ENCODE measurements at places on chromosomes 4 and X. TPM values are rescaled to one million over a fixed set of nuclear protein-coding genes. Genes with fewer than 3 reads are reported as not detected.
A peak's percentile ranks its signal among the peaks of the same experiment; 100 is the strongest.

- no peak overlapping the region for H3K27ac ChIP-seq
- H3K4me1 ChIP-seq, result no peaks in the 10 kb centered on the region
- no peaks in the 10 kb centered on the region for H3K27me3 ChIP-seq
- H3K36me3 ChIP-seq, result no peaks in the 10 kb centered on the region
- no peak overlapping the region for H3K4me3 ChIP-seq
Measured at GRCh38 chrX:42680666-42681065, 97.3 kb downstream of the PPP1R2C start.

- DNase-seq, result no peak
- no peaks in the 10 kb centered on the region for H3K4me1 ChIP-seq
- no peak overlapping the region for H3K4me3 ChIP-seq
- H3K27me3 ChIP-seq, result no peaks in the 10 kb centered on the region
- no peaks in the 10 kb centered on the region for H3K36me3 ChIP-seq
Measured at GRCh38 chr4:16297003-16297402, 70.7 kb upstream of the TAPT1 start.

DNA sequence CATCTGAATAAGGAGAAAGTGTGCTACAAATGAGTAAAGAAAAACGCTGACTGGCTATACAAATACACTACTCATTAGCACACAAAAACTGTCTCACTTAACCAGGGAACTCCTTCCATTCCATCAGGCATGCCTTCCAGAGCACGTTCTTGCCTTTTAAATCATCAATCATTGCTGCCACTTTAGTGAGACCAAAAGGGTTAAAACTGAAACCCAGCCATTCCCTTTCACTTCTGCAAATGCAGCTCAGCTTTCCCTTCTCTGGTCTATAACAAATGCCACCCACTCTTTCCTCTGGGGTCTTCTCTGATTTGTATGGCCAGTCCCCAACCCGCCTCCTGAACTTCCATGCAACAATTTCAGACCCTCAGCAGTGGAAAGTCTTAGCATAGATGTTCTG lies 231.5 kb downstream of the TRIML1 start:
- no peaks in the 10 kb centered on the region for H3K36me3 ChIP-seq
- no peaks in the 10 kb centered on the region for H3K27me3 ChIP-seq
- H3K27ac ChIP-seq, result no peak overlapping the region
- no peak overlapping the region for H3K4me3 ChIP-seq

DNA sequence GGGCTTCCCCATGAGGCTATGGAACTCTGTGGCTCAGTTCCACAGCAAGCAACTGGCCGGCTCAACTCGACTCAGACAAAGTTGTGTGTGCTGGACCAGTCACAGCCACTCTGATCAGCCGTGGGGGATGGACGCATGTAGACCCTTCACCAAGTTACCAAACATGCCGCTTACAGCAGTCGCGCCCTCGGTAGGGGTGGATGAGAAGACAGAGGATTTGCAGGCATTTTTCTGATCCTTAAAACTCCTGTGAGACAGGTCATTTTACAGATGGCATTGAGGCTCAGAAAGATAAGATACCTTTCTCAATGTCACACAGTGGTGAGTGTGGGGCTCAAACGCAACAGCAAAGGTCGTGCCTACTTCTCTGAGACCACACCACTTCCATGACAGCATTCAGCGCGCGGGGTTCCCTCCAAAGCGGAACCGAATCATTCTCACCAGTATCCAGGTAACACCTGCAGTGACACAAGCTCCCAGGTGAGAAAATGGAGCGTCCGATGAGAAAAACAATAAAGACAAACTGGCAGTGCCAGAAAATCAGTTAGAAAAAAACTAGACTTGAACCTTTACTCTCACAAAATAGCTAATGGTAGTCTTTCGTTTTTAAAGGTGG lies 83.6 kb downstream of the RELL1 start:
- peaks cover 6% of the 10 kb centered on the region for H3K4me1 ChIP-seq
- H3K4me3 ChIP-seq, result no peak overlapping the region
- H3K27ac ChIP-seq, result no peak overlapping the region
- no peaks in the 10 kb centered on the region for H3K27me3 ChIP-seq
- no peak for DNase-seq
- H3K36me3 ChIP-seq, result no peaks in the 10 kb centered on the region

DNA sequence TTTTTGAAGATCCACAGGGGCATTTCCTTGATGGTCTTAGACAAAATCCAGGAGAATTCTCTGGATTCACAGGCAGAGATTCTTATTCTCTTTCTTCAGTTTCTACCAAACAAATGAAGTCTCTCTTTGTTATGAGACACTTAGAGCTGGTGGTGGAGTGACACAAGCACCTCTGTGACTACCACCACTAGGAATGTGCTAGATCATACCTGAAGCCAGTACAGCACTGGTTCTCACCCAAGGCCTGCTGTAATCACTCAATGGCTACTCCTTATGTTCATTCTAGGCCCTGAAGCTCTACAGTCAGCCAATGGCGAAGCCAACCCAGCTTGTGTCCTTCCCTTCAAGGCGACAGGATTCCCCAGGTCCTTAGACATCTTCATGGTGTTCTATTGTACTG lies 482.3 kb downstream of the TRAM1L1 start:
- H3K36me3 ChIP-seq, result no peaks in the 10 kb centered on the region
- no peaks in the 10 kb centered on the region for H3K27me3 ChIP-seq
- H3K4me3 ChIP-seq, result no peak overlapping the region
- no peaks in the 10 kb centered on the region for H3K4me1 ChIP-seq
- no peak for DNase-seq

DNA sequence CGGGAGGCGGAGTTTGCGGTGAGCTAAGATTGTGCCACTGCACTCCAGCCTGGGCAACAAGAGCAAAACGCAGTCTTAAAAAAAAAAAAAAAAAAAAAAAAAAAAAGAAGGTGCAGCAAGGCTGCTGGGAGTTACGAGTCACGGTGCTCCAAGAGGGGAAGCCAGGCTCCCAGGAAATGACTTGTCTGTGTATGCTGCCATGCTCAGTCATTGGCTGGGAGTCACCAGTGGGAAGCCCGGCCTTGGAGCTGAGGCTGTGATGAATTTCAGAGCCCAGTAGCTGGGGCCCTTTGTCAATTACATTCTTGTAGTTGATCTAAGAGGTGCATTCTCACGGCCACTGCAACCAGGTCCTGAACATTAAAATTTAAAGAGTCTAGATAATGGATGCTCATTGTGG lies 1105.1 kb upstream of the TENM3 start:
- no peaks in the 10 kb centered on the region for H3K4me1 ChIP-seq
- H3K36me3 ChIP-seq, result no peaks in the 10 kb centered on the region
- no peaks in the 10 kb centered on the region for H3K27me3 ChIP-seq
- H3K27ac ChIP-seq, result no peak overlapping the region
- no peak for DNase-seq

DNA sequence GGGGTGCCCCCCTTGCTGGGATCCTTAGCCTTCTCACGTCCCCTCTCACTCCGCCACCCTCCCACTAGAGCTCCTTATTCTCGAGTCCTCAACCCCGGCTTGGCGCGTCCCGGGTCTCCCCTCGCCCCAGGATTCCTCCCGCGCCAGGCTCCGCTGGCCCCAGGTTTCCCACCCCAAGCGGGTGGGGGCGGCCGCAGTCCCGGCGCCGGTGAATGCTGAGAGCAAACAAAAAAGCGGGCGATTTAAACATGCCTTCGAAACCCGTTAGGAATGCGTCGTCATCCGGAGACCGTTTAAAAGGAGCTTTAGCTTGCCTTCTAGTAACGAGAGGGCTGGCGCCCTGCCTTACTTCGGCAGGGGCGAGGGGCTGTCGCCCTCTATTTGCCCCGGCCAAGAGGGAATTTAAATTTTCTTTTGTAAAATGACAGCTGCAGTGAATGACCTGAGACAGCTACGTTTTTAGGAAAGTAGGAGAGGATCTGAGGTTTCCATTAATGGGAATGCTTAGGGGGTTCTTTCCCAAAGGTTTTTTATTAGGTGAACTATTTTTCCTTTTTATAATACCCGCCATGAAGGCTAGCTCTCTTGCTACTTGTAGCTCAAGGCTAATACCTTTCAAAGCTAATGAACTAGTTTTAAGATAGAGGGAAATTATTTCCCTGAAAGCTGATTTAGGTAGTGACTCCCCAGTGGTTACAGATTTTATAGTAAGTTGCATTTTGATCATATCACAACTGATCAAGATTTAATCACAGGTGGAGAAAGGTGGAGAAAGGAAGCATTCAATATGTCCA lies 3.1 kb downstream of the JADE1 start:
- H3K27ac ChIP-seq, result peak overlapping the region; percentile 94
- peak; percentile 76 for DNase-seq
- no peaks in the 10 kb centered on the region for H3K27me3 ChIP-seq
- peak overlapping the region; percentile 76 for H3K4me3 ChIP-seq

GRCh38 chr4:10061650-10062415 lies 40.5 kb upstream of the SLC2A9 start:
- peaks cover 9% of the 10 kb centered on the region for H3K4me1 ChIP-seq
- peaks cover 4% of the 10 kb centered on the region for H3K36me3 ChIP-seq
- H3K4me3 ChIP-seq, result no peak overlapping the region
- H3K27me3 ChIP-seq, result no peaks in the 10 kb centered on the region
- DNase-seq, result no peak
- no peak overlapping the region for H3K27ac ChIP-seq

DNA sequence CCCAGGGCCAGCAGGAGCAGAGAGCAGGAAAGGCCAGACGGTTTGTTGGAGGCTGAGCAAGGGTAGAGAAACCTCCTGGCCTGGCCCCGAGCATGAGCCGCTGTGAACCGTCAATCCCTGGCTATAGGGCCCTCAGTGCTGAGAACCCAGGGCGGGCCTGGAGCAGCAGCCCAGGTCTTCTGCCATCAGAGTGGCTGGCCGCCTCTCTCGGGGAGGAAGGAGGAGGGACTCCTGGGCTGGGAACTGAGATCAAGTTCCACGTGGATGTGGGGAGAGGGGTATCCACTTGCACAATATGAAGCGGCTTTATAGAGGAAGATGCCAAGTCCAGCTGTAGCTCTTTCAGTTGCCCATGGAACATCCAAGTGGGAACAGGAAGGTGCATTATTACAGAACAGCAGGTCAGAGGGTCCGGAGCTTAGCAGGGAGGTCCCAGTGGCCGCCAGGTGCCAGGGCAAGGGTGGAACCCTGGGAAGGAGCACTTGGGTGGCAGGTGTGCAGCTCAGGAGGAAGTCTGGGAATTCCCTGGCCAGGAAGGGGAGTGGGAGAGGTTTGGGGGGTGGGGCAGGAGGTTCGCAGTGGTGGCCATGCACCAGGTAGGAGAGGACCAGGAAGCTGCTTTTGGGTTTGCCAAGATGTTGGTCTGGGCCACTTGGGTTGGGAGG lies 31.7 kb upstream of the CRMP1 start:
- H3K27ac ChIP-seq, result no peak overlapping the region
- H3K27me3 ChIP-seq, result peaks cover 49% of the 10 kb centered on the region
- H3K36me3 ChIP-seq, result no peaks in the 10 kb centered on the region
- H3K4me3 ChIP-seq, result no peak overlapping the region
- peak; percentile 45 for DNase-seq
- no peaks in the 10 kb centered on the region for H3K4me1 ChIP-seq

GRCh38 chr4:8702020-8702495 lies 109.5 kb downstream of the CPZ start:
- no peak overlapping the region for H3K4me3 ChIP-seq
- no peaks in the 10 kb centered on the region for H3K36me3 ChIP-seq
- no peak overlapping the region for H3K27ac ChIP-seq
- DNase-seq, result no peak
- peaks cover 74% of the 10 kb centered on the region for H3K27me3 ChIP-seq

DNA sequence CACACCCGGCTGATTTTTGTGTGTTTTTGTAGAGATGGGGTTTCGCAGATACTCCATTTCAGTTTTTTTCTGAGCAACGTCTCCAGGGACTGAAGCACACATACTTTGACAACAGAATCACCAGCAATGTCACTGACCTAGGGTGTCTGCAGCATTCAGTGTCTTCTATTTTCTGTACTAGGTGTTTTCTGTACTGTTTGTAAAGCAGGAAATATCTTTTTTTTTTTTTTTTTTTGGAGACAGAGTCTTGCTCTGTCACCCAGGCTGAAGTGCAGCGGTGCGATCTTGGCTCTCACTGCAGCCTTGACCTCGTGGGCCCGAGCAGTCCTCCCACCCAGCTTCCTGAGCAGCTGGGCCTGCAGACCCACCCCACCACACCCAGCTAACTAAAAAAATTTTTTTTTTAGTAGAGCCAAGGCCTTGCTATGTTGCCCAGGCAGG lies 8.9 kb downstream of the ADD1 start:
- no peaks in the 10 kb centered on the region for H3K27me3 ChIP-seq
- H3K27ac ChIP-seq, result no peak overlapping the region
- no peak for DNase-seq
- H3K36me3 ChIP-seq, result peaks cover 8% of the 10 kb centered on the region
- H3K4me3 ChIP-seq, result no peak overlapping the region

- H3K4me1 ChIP-seq, result no peaks in the 10 kb centered on the region
- no peak overlapping the region for H3K4me3 ChIP-seq
- DNase-seq, result no peak
Measured at GRCh38 chr4:53192496-53192895, 173.4 kb downstream of the SCFD2 start.

GRCh38 chr4:74097631-74098426 lies 1.2 kb downstream of the CXCL2 start:
- peak overlapping the region; percentile 64 for H3K4me3 ChIP-seq
- H3K36me3 ChIP-seq, result no peaks in the 10 kb centered on the region
- no peak overlapping the region for H3K27ac ChIP-seq
- no peaks in the 10 kb centered on the region for H3K27me3 ChIP-seq
- H3K4me1 ChIP-seq, result peaks cover 15% of the 10 kb centered on the region
- no peak for DNase-seq

- no peak for DNase-seq
- no peaks in the 10 kb centered on the region for H3K27me3 ChIP-seq
- H3K36me3 ChIP-seq, result no peaks in the 10 kb centered on the region
Measured at GRCh38 chrX:27619459-27619858, 29.3 kb downstream of the DCAF8L2 start.

GRCh38 chrX:120402369-120402768 lies 40.5 kb downstream of the ATP1B4 start:
- DNase-seq, result no peak
- H3K36me3 ChIP-seq, result no peaks in the 10 kb centered on the region
- H3K4me1 ChIP-seq, result no peaks in the 10 kb centered on the region
- H3K27me3 ChIP-seq, result no peaks in the 10 kb centered on the region
- no peak overlapping the region for H3K27ac ChIP-seq

GRCh38 chr4:113684534-113685091 lies 76.9 kb downstream of the CAMK2D start:
- H3K27me3 ChIP-seq, result no peaks in the 10 kb centered on the region
- H3K4me3 ChIP-seq, result no peak overlapping the region
- no peaks in the 10 kb centered on the region for H3K36me3 ChIP-seq
- H3K27ac ChIP-seq, result peak overlapping the region; percentile 51

- no peak overlapping the region for H3K27ac ChIP-seq
- H3K4me1 ChIP-seq, result no peaks in the 10 kb centered on the region
- no peak overlapping the region for H3K4me3 ChIP-seq
- no peak for DNase-seq
- no peaks in the 10 kb centered on the region for H3K27me3 ChIP-seq
Measured at GRCh38 chrX:16148896-16149295, 18.4 kb upstream of the MAGEB17 start.

GRCh38 chr4:101774807-101775206 lies 15.7 kb upstream of the BANK1 start:
- no peak for DNase-seq
- H3K27ac ChIP-seq, result no peak overlapping the region
- no peak overlapping the region for H3K4me3 ChIP-seq

- DNase-seq, result no peak
- no peak overlapping the region for H3K27ac ChIP-seq
- no peaks in the 10 kb centered on the region for H3K36me3 ChIP-seq
Measured at GRCh38 chr4:127018381-127018780, 614.4 kb upstream of the INTU start.

- no peak overlapping the region for H3K4me3 ChIP-seq
- H3K36me3 ChIP-seq, result no peaks in the 10 kb centered on the region
- H3K27ac ChIP-seq, result no peak overlapping the region
- DNase-seq, result no peak
- no peaks in the 10 kb centered on the region for H3K4me1 ChIP-seq
Measured at GRCh38 chr4:7746351-7747061, 193.2 kb downstream of the AFAP1 start.

The SUPT20HL2 gene
- total RNA-seq, result not detected

The SLC9B1 gene
- total RNA-seq, result not detected

The NEXMIF gene
- total RNA-seq, result 1.7 TPM

The IL2 gene
- not detected for total RNA-seq

The GASK1B gene
- 12.6 TPM for total RNA-seq

The CNGA1 gene
- 8.9 TPM for total RNA-seq

The CDKL2 gene
- 1.3 TPM for total RNA-seq

The RAB33A gene
- not detected for total RNA-seq

Measured in suprapubic skin (tissue), 4 donors.